ENCODE measurements at places on chromosomes 2 and 18.

GRCh38 chr2:97707362-97708047 lies 5.9 kb upstream of the ZAP70 start:
- no peak for DNase-seq

- no peak for DNase-seq
Observed at GRCh38 chr2:212831671-212832199, 293.1 kb upstream of the ERBB4 start.

GRCh38 chr18:45066886-45067285 lies 386.2 kb downstream of the SETBP1 start:
- no peak for DNase-seq

GRCh38 chr2:46333912-46334311 lies 36.7 kb downstream of the EPAS1 start:
- DNase-seq: no peak

DNA sequence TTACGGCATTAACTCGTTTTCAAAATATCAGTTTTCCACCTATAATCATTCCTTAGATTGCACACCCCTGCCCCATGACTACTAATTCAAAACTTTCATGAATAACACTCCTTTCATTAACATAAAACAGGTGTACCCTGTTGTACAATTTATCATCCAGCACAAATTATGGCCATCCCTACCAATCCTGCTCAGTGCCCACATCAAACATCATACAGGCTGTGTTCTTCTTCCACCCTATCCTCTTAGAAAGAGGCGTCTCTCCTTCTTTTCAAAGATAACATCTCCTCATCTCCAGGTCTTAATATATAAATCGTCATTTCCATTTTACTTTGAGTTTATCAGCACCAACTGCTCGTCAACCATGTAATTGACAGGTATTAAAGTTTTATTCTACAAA lies 67.6 kb downstream of the SLC66A3 start:
- no peak for DNase-seq

DNA sequence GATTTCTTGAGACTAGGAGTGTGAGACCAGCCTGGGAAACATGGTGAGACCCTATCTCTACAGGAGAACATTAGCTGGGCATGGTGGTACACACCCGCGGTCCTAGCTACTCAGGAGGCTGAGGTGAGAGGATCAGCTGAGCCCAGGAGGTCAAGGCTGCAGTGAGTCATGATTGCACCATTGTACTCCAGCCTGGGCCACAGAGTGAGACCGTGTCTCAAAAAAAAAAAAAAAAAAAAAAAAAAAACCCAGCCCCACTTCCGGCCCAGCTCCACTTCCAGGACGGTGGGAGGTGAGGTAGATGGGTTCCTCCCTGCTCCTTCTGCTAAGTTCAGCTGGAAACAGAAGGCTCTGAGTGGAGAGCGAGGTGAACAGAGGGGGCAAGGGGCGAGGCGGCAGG lies 41.4 kb upstream of the NFATC1 start:
- DNase-seq: no peak

GRCh38 chr18:23056315-23056714 lies 79.0 kb upstream of the CABLES1 start:
- no peak for DNase-seq

GRCh38 chr2:163044114-163044513 lies 205.5 kb upstream of the KCNH7 start:
- DNase-seq: no peak

DNA sequence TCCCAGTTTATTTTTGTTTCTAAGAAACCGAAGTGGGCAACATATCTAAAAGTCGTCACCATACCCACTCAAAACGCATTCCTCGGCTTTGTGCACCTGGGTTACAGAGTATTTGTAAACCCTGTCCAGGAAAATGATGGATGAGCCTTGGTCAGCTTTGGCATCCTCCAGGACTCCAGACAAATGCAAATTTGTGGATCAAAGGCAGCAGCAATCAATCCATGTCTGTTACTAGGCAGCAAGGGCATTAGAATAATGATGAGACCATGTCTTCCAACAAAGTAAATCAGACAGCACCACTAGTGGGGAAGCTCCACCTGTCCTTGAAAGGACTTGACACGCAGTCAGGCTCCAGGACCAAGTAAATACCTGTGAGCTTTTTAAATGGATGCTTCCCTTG lies 672.6 kb upstream of the GYPC start:
- DNase-seq: no peak

GRCh38 chr2:150387586-150388288 lies 99.7 kb downstream of the RND3 start:
- no peak for DNase-seq

- no peak for DNase-seq
Observed at GRCh38 chr2:239329972-239330572, 70.7 kb downstream of the HDAC4 start.
